Camera-type eye (tissue), 1 donor: ENCODE measurements at places on chromosomes 16 and 17. TPM values are rescaled to one million over a fixed set of nuclear protein-coding genes. Genes with fewer than 3 reads are reported as not detected.

The AXIN2 gene
- total RNA-seq = 21.7 TPM

The TBX21 gene
- total RNA-seq = 1.5 TPM

The RUNDC3A gene
- 36.4 TPM for total RNA-seq

The KRTAP4-8 gene
- not detected for total RNA-seq

The LRRC59 gene
- 45.7 TPM for total RNA-seq

The SMIM22 gene
- not detected for total RNA-seq

The CBX1 gene
- total RNA-seq = 106 TPM

The CASKIN2 gene
- total RNA-seq = 23.3 TPM

The CDRT15L2 gene
- total RNA-seq = not detected

The FZD2 gene
- total RNA-seq = 15.1 TPM

The VTN gene
- total RNA-seq = 7.7 TPM
